Stimulated activated CD8-positive, alpha-beta memory T cell treated with anti-CD3 and anti-CD28 coated beads, Interleukin-4, amount 100 ng/mL, for 4 hours (primary cell): ENCODE measurements at places on chromosomes 6 and 20.

DNA sequence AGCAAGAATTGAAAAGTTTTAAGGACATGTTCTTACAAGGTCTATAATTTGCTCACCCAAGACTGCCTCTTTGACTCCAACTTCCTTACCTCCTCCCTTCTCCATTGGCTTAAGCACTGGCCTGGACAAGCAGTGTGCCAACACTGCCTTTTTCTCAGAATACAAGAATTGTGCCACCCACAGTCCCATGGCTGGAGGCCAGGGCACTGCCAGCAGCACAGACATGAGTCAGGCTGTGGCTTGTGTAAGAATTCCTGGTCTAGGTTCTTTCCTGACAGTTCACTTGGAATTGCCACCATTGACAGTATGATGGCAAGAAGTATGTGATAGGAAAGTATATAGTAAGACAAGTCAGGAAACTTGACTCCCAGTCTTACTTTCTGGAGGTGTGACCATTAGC, 202.7 kb upstream of the MARCKS start:
- DNase-seq = no peak

GRCh38 chr6:14595751-14596150, 478.2 kb downstream of the CD83 start:
- no peak for DNase-seq

GRCh38 chr20:51043811-51044210, 20.9 kb upstream of the KCNG1 start:
- DNase-seq = no peak

DNA sequence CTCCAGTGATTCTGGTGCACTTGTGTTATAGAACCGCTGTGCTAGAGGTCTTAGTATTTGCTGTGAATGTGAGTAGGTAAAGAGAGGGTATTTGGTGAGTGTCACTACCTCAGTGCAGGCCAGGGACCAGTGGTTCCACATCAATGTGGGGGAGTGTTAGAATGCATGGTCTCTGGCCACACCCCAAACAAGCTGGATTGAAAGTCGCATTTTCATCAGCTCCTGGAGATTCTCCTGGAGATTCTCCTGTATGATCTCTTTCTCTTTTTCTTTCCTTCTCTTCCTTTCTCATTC, 26.8 kb upstream of the BCAS1 start:
- no peak for DNase-seq

DNA sequence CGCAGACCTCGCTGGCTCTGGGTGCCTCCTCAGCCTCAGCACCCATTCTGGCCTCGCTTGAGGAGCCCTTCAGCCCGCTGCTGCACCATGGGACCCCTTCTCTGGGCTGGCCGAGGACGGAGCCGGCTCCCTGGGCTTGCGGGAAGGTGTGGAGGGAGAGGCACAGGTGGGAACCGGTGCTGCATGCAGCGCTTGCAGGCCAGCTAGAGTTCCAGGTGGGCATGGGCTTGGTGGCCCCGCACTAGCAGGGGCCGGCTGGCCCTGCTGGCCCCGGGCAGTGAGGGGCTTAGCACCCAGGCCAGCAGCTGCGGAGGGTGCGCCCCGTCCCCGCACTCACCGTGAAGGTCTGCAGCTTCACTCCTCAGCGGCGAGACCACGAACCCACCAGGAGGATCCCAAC, 30.4 kb downstream of the DEFB114 start:
- no peak for DNase-seq
